Activated T-helper 9 cell treated with anti-CD3 and anti-CD28 coated beads, Interleukin-2, amount 50 U/mL, for 16 hours (primary cell): ENCODE measurements at places on chromosomes 6 and 20.

DNA sequence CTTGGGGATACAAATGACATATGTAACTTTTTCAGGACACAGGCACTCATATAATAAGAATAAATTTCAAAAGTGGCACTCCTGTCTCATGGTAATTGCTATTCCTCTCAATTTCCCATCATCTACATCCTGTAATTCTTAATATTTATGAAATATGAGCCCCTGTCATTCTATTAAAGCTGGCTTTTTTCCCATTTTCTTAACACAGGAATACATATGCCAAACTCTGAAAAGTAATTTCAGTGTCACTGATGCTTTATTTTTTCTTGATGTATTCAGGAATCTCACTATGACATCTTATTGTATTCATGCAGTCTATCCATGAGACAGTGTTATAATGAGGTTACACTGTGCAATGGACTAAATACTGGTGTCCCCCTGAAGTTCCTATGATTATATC lies 24.3 kb upstream of the FKBP1C start:
- no peak for DNase-seq

DNA sequence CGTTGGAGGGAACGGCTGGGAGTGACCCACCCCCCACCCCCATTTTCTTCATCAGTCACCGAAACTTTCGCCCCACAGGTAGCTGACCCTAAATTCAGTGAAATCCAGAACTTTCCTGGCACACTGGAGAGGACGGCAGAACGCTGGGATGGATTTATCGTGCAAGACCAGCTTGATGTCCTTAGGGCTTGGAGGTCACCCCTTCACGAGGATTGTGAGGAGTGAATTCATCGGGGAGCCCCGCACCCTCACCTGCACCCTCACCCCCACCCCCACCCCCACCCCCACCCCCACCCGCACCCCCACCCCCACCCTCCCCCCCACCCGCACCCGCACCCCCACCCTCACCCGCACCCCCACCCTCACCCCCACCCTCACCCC lies 13.3 kb upstream of the TCFL5 start:
- DNase-seq, result no peak

- no peak for DNase-seq
These were observed 14.6 kb downstream of the SNHG17 start for GRCh38 chr20:38420388-38421085.

GRCh38 chr6:15244620-15245360 lies 1.1 kb upstream of the JARID2 start:
- peak; percentile 46 for DNase-seq

DNA sequence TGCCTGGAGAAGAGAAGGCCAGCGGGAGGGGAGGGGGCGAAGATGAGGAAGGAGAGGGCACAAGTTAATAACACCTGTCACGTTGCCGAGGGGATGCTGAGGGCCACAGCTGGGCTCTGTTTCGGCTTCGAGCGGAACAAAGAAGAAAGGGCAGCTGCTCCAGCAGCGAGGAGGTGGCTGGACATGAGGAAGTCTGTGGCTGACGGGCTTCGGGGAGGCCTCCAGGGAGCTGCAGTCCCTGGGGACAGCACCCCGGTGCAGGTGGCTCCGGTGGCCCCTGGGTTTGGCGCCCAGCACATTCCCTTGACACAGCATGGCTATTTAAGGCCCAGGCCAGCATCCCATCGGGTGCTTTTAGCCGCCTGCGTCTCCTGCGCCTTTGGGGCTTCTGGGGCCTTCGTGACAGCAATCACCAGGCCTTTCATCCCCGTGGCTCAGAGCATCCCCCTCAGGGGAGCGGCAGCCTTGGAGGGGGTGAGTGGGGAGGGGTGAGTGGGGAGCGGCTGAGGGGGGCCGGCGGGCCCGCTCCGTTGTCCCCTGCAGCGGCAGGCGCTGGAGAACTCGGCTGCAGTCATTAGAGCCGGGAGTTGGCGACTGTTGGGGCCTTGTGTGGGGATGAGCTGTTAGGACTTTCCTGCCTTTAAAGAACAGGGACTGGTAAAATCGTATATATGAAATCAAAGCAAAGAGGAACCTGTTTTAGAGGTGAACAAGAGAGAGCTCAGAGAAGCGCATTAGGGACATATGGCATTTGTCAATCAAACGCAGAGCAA lies 99.0 kb downstream of the TMEM242 start:
- DNase-seq, result no peak

- DNase-seq, result no peak
These were observed 246.1 kb downstream of the TFAP2C start for GRCh38 chr20:56875052-56875659.

GRCh38 chr6:33993653-33994471 lies 152.0 kb downstream of the GRM4 start:
- no peak for DNase-seq

GRCh38 chr6:61887423-61887822 lies 398.6 kb downstream of the KHDRBS2 start:
- DNase-seq, result no peak

DNA sequence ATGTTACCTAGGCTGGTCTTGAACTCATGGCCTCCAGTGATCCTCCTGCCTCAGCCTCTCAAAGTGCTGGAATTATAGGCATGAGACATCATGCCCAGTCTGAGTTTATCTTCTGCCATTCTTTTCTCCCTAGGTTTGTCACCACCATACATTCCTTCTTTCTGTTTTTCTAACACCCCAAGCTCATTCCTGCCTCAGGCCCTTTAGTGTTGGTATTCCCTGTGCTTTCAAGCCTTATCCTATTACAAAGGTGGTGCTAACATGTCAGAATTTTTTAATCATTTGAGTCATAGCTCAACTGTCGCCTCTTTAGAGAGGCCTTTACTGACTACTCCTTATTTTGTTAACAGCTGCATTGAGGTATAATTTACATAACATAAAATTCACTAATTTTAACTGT lies 221.1 kb upstream of the PRSS16 start:
- no peak for DNase-seq

DNA sequence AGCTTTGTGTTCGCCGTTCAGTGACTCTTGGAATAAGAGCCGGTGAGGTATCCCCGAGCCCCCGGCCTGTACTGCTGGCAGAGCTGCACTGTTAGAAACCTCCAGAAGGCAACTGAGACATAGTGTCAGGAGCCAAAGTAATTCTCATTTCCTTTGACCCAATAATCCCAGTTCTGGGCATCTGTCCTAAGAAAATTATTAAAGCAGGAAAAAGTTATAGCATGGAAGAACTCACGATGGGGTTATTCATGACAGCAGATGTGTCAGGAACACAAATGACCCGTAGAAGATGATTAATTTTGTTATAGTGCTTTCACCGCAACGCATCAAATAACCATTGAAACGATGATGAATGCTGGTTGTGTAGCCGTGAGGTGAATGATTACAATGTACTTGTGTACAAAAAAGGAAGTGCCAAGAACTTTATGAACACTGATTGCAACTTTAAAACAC lies 20.3 kb downstream of the CYP21A2 start:
- DNase-seq, result no peak

- no peak for DNase-seq
These were observed 55.0 kb downstream of the FOXA2 start for GRCh38 chr20:22529150-22530019.

DNA sequence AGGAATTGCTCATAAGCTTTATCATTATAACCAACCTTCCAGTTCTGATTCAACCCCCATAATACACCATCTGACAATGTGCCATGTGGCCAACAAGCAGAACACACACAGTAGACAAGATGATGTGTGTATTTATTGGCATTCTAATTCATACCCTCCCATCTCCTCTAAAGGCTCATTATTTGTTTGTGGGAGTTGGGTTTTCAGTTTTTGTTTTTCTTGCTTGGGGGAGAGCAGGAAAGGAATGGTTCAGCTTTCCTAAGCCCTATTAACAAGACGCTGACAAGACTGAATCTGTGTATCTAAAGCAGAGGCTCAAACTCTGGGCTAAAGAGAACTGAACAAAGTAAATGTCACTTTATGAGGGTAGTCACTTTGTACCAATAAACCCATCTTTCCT lies 36.8 kb downstream of the EPB41L2 start:
- no peak for DNase-seq

GRCh38 chr6:117595099-117595923 lies 7.0 kb downstream of the GOPC start:
- no peak for DNase-seq

- DNase-seq, result no peak
These were observed 109.2 kb downstream of the FOXF2 start for GRCh38 chr6:1498491-1499113.

- DNase-seq, result no peak
These were observed 180.0 kb downstream of the KIF16B start for GRCh38 chr20:16393297-16393696.

- peak; percentile 40 for DNase-seq
These were observed 32.6 kb downstream of the CEP85L start for GRCh38 chr6:118618676-118619377.

GRCh38 chr6:137304020-137304780 lies 85.0 kb upstream of the IFNGR1 start:
- DNase-seq, result no peak

DNA sequence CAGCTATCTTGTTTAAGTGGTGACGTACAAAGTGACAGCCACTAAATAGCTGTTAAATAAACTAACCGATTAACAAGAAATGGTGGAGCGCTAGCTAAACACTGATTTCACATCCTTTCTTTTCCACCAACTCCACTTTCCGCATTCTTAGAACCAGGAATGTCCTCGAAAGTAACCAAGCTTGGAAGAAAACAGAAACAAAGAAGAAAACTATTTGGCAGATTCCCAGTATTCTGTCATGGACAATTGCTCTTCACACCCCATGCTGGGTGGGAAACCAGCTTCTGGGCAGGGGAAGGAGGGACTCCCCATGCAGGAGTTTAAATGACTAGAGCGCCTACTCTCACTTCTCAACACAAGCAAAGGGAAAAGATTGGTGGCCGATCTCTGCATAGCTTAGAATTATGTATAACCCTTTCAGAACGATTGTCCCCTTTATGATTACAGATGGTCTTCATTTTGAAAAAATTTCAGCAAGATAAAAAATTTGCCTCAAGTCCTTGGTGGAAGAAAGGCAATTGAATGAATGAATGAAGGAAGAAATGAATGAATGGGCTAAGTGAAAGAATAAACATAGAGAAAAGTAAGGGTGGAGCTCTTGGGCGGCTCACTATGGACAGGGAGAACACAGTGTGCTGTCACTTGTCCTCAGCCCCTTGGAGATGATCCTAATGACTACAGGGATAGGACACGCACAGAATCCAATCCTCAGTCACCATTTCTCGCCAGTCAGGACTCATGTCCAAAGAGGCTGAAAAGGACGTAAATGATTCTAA lies 148.7 kb upstream of the NEDD9 start:
- DNase-seq, result no peak

- no peak for DNase-seq
These were observed 306.4 kb upstream of the CITED2 start for GRCh38 chr6:139680819-139681218.

DNA sequence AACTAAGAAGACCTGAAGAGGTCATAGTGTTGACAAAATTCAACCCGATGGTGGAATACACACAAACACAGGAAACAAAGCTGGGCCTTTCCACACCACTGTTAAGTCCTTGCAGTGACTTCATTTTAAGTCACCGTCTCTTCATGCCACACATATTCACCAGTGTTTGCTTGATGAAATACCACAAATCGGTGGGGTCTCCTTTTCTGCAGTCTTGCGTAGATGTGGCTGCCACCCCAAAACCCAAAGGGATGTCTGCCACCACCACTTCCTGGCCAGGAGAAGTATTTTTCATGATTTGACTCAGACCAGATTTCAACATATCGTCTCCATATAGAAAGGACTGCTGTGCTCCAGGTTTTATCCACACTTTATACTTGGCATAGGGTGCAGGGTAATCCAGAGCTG lies 11.0 kb upstream of the COL10A1 start:
- DNase-seq, result no peak

GRCh38 chr6:157873735-157874344 lies 50.8 kb downstream of the SNX9 start:
- DNase-seq, result peak; percentile 76

DNA sequence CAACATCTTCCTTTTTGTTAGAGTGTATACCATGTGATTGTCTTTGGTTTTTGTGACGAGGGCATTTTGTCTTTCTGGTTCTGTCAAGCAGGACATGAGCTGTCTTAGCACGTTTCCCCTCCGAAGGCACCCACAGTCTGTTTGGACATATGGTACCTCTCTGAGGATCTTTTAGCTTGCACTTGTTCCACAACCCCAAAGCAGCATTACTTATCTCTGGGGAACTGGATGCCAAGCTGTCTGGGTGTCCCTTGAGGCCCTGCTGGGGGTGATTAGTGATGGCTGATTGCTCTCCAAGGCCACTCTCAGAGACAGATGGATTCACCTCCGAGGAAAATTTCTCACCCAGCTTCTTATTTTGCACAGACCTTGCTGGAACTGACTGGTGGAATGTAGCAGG lies 445.0 kb upstream of the CHD6 start:
- no peak for DNase-seq

DNA sequence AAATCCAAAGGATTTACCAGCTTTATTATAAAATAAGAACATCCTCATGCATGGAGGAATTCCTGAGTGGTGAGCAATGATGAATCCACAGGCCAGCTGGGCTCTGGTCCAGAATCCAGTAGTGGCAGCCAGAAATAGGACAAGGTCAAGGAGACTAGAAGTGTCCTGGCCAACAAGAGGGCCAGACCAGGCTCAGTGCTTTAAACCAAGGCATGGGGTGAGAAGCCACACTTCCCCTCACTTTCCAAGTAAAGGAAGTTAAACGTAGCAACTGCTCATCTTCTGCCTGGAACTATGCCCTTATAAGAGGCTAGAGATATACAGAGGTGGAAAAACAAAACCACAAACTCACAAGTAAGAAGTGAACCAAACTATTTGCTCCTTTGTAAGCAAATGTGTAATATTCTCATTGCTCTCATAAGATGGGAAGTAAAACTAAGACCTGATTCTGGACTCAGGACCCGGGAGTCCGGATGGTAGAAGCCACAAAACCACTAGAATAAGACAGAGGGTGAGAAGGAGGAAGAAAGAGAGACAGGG lies 253.2 kb downstream of the UST start:
- DNase-seq, result no peak
